Right lung (tissue), 10 donors: ENCODE measurements at places on chromosomes 12 and 14. TPM values are rescaled to one million over a fixed set of nuclear protein-coding genes. Genes with fewer than 3 reads are reported as not detected.

TEX22 gene
- polyA plus RNA-seq, result 0.96 TPM

TROAP gene
- polyA plus RNA-seq, result 24.3 TPM

SDR9C7 gene
- polyA plus RNA-seq, result not detected

CLEC6A gene
- not detected for polyA plus RNA-seq

BEGAIN gene
- polyA plus RNA-seq, result 2.0 TPM

ISCA2 gene
- polyA plus RNA-seq, result 35.5 TPM

NOVA1 gene
- polyA plus RNA-seq, result 17.6 TPM

SPIC gene
- not detected for polyA plus RNA-seq

NKX2-1 gene
- 121 TPM for polyA plus RNA-seq

ADCK1 gene
- 5.7 TPM for polyA plus RNA-seq

DHRS4 gene
- 35.5 TPM for polyA plus RNA-seq

A2ML1 gene
- 0.99 TPM for polyA plus RNA-seq

CRIP1 gene
- polyA plus RNA-seq, result 68.3 TPM

MYO1H gene
- 0.26 TPM for polyA plus RNA-seq

LBHD2 gene
- polyA plus RNA-seq, result not detected

MGP gene
- 70.2 TPM for polyA plus RNA-seq
